ENCODE measurements at places on chromosomes 16 and 17. TPM values are rescaled to one million over a fixed set of nuclear protein-coding genes. Genes with fewer than 3 reads are reported as not detected.

Gene CCL2
- total RNA-seq = 80.8 TPM

Gene CA10
- total RNA-seq = not detected

Gene CALB2
- total RNA-seq = not detected

Gene CCL1
- not detected for total RNA-seq

Gene RPRML
- not detected for total RNA-seq

Gene TBC1D16
- 22.8 TPM for total RNA-seq

Gene CEP295NL
- 0.92 TPM for total RNA-seq

Gene NXPH3
- total RNA-seq = 2.3 TPM

Gene ANKRD40CL
- total RNA-seq = not detected

Gene DNASE1L2
- total RNA-seq = 1.0 TPM

Gene HOXB4
- total RNA-seq = not detected

Gene ADGRG3
- total RNA-seq = not detected

Gene PRSS22
- total RNA-seq = not detected

Gene SP6
- total RNA-seq = 1.2 TPM

Gene GGA3
- 26.1 TPM for total RNA-seq

Gene SNAI3
- not detected for total RNA-seq

Gene CCL4
- not detected for total RNA-seq

Gene CA7
- total RNA-seq = not detected

Gene CSF3
- 0.48 TPM for total RNA-seq

Gene GUCY2D
- not detected for total RNA-seq

Gene C1QL1
- not detected for total RNA-seq

Gene MT1E
- total RNA-seq = 193 TPM

Gene SYNGR3
- 0.96 TPM for total RNA-seq

Gene KCNG4
- total RNA-seq = not detected

Gene KRT39
- total RNA-seq = not detected

Gene BRIP1
- 9.2 TPM for total RNA-seq

Gene NMRAL1
- 23.6 TPM for total RNA-seq

Gene XAF1
- total RNA-seq = 3.1 TPM

Gene MT4
- not detected for total RNA-seq

Gene BPTF
- total RNA-seq = 58.5 TPM

Gene CFAP97D1
- not detected for total RNA-seq

Gene KRTAP2-3
- total RNA-seq = 126 TPM

Gene KRTAP3-1
- 4.3 TPM for total RNA-seq

All from HFFc6 (cell line).